ENCODE measurements at places on chromosomes 5 and 9. TPM values are rescaled to one million over a fixed set of nuclear protein-coding genes. Genes with fewer than 3 reads are reported as not detected.

The OTULIN gene
- 26.2 TPM for total RNA-seq

The DHX29 gene
- 53.4 TPM for total RNA-seq

The CACNA1B gene
- 0.16 TPM for total RNA-seq

The OR13J1 gene
- total RNA-seq, result not detected

The PCDHGA7 gene
- total RNA-seq, result 8.4 TPM

The MAMDC2 gene
- total RNA-seq, result 2.8 TPM

The ZFAND5 gene
- total RNA-seq, result 112 TPM

The DDX4 gene
- total RNA-seq, result not detected

The HNRNPAB gene
- total RNA-seq, result 62.9 TPM

The PCDHA8 gene
- total RNA-seq, result 0.25 TPM

The DRD1 gene
- total RNA-seq, result 0.18 TPM

The SLIT3 gene
- total RNA-seq, result 52.5 TPM

The ANKRD20A1 gene
- 0.27 TPM for total RNA-seq

The CDKN2B gene
- 16.0 TPM for total RNA-seq

The GPR21 gene
- total RNA-seq, result 1.9 TPM

The RETREG1 gene
- total RNA-seq, result 0.99 TPM

The ASB6 gene
- 7.0 TPM for total RNA-seq

The FCN2 gene
- total RNA-seq, result not detected

The ATP6V1G1 gene
- 88.2 TPM for total RNA-seq

The CNTFR gene
- total RNA-seq, result not detected

The IFNA2 gene
- total RNA-seq, result not detected

The RNF183 gene
- not detected for total RNA-seq

The IGIP gene
- 13.7 TPM for total RNA-seq

The FAM221B gene
- total RNA-seq, result not detected

The CAMK4 gene
- 2.9 TPM for total RNA-seq

The OR13C2 gene
- not detected for total RNA-seq

The SLC12A7 gene
- total RNA-seq, result 9.8 TPM

The ECSCR gene
- total RNA-seq, result 0.36 TPM

The MEGF10 gene
- total RNA-seq, result not detected

The GADD45G gene
- 6.1 TPM for total RNA-seq

The POU5F2 gene
- total RNA-seq, result 3.1 TPM

The ZNF454 gene
- 0.18 TPM for total RNA-seq

The CORO2A gene
- 0.36 TPM for total RNA-seq

The PCDHAC2 gene
- total RNA-seq, result not detected

The UGT3A1 gene
- total RNA-seq, result not detected

The ESM1 gene
- total RNA-seq, result 1.1 TPM

The C9orf153 gene
- total RNA-seq, result 0.45 TPM

The IPO11 gene
- 38.1 TPM for total RNA-seq

The GFI1B gene
- total RNA-seq, result not detected

The PSMB7 gene
- 209 TPM for total RNA-seq

The TOR1A gene
- total RNA-seq, result 48.9 TPM

The HK3 gene
- not detected for total RNA-seq

The PRDM9 gene
- not detected for total RNA-seq

The ANKRD55 gene
- total RNA-seq, result not detected

The GRIA1 gene
- total RNA-seq, result 1.2 TPM

The SLC6A3 gene
- total RNA-seq, result not detected

The SLC36A3 gene
- total RNA-seq, result not detected

The CNTNAP3 gene
- 25.7 TPM for total RNA-seq

The CCDC112 gene
- 30.7 TPM for total RNA-seq

The TMEM215 gene
- not detected for total RNA-seq

The IL33 gene
- 73.9 TPM for total RNA-seq

The PCDHB1 gene
- total RNA-seq, result not detected

The CYLC2 gene
- total RNA-seq, result not detected

The SPATA31C1 gene
- total RNA-seq, result not detected

The GRXCR2 gene
- total RNA-seq, result not detected

The TOR4A gene
- total RNA-seq, result 31.3 TPM

The ANKDD1B gene
- 3.8 TPM for total RNA-seq

The SPINK7 gene
- not detected for total RNA-seq
